ENCODE measurements at places on chromosomes 3 and 15.

- DNase-seq: no peak
Observed at GRCh38 chr3:148218222-148218621, 479.5 kb upstream of the AGTR1 start.

DNA sequence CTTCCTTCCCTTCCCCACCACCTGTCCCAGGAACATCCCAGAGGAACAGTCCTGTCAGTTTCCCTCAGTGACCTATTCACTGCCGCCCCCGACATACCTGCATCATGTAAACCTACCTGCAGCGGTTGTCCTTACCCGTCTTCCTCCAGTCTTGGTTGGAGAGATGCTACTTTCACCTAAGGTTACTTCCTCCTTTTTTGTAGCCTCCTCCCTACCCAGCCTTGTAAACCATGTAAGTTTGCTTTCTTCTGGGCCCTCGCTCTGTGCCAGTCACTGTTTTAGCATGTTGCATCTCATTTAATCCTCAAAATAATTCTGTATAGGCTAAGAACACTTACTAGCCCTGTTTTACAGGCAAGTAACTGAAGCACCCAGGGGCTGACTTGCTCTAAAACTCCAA is 58.3 kb downstream of the GPR171 start:
- no peak for DNase-seq

DNA sequence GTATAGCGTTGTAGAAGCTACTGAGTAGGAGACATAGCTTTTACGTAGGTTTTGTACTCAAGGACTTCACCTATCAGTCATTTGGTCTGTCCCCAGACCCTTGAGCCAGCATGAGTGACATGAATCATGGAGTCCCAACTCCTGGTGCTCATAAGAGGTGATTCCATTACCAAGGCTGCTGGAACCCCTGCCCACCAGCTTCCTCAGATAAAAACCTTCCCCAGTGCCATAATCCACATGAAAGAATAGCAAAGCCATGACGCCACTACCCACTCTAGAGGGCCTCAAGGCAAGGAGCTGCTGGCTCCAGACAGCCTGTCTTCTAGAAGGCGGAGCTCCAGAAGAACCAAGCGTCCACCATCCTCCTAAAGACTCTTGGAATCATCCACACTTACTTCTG is 69.6 kb downstream of the NCEH1 start:
- no peak for DNase-seq

- DNase-seq: no peak
Observed at GRCh38 chr3:187021748-187022402, 91.5 kb downstream of the ST6GAL1 start.

- DNase-seq: no peak
Observed at GRCh38 chr3:124676236-124676635, 54.0 kb upstream of the UMPS start.
